Hematopoietic multipotent progenitor cell treated with erythropoietin and hydrocortisone succinate and interleukin-3 and kit ligand, for 15 days (in vitro differentiated cells): ENCODE measurements at places on chromosomes 1 and 21.

GRCh38 chr1:35559317-35559944 is 1.8 kb downstream of the NCDN start:
- no peak for DNase-seq

DNA sequence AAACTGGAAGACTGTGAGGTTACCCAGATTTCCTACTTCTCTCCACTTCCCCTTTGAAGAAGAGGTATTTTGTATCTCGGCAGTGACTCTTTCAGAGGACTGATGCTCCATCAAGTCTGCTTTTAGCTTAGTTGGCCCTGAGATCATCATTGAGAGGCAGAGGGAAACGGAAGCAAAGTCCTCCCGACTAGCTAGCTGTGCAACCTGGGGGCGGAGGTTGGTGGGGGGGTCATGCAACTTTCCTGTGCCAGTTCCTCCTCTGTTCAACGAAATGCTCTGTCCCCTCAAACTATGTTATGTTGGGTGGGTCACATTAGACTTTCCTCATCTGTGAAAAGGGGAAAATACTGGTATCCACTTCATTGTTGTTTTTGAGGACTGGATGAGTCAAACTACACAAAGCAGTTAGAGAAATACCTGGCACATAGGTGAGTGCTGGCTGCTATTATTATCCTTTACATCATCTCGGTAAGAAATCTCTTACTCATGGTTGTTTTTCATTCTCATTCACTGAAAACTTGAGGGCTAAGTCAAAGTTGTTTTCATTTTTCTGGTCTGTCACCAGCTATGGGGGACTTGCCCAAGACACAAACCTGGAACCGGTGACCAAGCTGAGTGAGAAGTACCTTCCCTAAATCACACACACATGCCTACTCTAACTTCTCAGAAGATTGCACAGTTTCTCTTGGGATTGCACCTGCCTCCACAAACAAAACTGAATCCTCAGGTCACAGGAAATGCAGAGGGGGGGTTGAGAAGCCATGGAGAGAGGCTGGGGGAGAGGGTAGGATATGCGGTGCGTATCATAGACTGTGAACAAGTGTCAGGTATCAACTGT is 83.3 kb downstream of the ABCA4 start:
- no peak for DNase-seq

DNA sequence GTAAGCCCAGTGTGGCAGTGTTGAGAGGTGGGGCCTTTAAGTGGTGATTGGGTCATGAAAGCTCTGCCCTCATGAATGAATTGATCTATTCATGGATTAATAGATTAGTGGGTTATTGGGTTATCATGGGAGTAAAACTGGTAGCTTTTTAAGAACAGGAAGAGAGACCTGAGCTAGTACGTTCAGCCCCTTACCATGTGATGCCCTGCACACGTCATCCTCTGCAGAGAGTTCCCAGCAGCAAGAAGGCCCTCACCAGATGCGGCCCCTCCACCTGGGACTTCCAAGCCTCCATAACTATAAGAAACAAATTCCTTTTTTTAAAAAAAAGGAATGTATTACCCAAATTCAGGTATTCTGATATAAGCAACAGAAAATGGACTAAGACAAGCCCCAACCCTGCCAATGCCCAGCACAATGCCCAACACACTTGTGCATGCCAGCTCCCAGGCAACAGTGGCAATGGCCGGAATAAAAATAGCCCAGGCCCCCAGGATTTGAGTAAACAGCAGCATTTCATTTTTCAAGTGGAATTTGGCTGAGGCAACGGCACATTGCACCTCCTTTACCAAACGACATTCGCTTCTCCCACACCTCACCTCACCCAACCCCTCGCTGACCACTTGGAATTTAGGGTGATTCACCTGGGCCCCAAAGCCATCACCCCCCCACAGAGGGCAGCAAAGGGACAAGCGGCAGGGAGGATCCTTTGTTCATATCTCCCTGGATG is 215.9 kb downstream of the TOMM20 start:
- DNase-seq, result no peak

- no peak for DNase-seq
Measured at GRCh38 chr1:85998105-85998855, 158.3 kb downstream of the COL24A1 start.

DNA sequence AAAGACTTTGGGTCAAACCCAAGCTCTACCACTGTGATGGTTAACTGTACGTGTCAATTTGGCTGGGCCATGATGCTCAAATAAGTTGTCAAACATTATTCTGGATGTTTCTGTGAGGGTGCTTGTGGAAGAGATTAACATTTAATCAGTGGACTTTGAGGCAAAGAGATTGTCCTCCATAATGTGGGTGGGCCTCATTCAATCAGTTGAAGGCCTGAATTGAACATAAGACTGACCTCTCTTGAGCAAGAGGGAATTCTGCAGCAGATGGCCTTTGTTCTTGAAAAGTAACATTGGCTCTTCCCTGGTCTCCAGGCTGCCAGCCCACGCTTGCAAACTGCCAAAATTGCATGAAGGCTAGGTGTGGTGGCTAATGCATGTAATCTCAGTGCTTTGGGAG is 94.5 kb upstream of the SPATA6 start:
- DNase-seq, result no peak

DNA sequence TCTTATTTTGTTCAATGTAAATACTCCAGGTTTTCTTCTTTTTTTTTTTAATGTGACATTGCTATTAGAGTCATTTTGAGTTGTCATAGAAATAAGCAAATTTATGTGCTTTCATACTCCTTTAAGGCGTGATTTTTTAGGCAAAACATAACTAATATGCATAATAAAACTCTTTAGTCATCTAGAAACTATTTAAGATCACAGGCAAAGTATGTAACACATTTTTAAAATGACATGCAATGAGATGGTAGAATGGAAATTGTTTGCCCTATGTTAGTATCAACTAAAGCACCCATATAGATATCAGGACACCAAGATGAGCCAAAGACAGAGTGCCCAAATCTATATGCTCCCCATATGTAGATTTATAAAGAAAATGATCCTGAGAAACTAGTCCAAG is 41.5 kb upstream of the SGIP1 start:
- no peak for DNase-seq

DNA sequence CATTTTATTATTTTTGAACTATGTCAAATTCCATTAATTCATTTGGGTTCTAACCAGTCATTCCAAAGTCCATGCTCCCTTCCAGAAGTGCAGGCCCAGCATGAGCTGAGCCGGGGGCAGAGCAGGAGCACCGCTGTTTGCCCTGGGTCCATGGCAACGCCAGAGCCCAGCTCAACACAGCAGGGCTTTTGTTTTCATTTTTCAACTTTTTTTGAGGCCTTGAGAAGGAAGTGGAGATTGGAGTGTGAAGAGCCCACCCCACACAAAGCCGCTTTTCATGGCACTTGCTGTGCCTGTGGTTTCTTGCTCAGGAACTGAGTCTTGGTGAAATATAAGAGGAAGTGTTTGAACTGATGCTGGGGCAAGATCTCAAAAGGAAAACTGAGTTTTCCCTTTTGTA is 13.2 kb upstream of the PRMT2 start:
- no peak for DNase-seq
